ENCODE measurements at places on chromosomes 7 and 10. TPM values are rescaled to one million over a fixed set of nuclear protein-coding genes. Genes with fewer than 3 reads are reported as not detected.

Gene CALHM3
- not detected for total RNA-seq

Gene AASS
- total RNA-seq: 53.9 TPM

GRCh38 chr10:122140941-122141623, 130.0 kb upstream of the BTBD16 start:
- DNase-seq: peak; percentile 94

DNA sequence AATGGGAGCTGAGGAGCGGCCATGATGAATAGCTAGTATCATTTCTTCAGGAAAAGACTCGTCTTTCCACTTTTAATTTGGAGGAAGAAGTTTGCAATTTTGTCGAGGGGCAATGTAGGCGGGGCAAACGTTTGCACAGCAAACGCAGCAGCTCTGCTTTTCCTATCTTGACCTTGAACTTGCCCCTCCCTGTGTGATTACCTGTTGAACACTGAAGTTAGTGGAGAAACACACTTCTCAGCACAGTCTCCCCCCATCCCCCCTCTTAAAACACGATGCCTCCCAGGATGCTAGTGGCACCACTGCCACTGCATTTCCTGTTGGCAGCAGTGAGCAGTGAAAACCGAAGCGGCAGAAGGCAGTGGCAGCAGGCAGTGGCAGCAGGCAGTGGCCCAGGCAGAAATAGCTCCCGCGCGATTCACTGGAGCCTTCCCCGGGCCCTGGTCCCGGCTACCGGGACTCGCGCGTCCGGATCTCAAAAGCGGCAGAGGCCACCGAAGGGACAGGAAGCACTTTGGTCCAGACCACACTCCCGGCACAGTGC, at the start of gene EPDR1:
EPDR1 (plus strand) TSS at position 336 of the 544 bp plus-strand sequence. CDS start 300 bp downstream, outside the sequence.
- no peak for DNase-seq

Gene FEZF1
- total RNA-seq: not detected

GRCh38 chr10:117581961-117582360, 39.4 kb downstream of the EMX2 start:
- DNase-seq: no peak

- DNase-seq: no peak
These were observed 517.0 kb downstream of the INHBA start for GRCh38 chr7:41185851-41186250.

Gene FIGNL1
- total RNA-seq: 9.3 TPM

GRCh38 chr7:140261522-140261921, 84.7 kb upstream of the KDM7A start:
- no peak for DNase-seq

- no peak for DNase-seq
These were observed 46.0 kb downstream of the GBF1 start for GRCh38 chr10:102291221-102291905.

Gene SEC61A2
- total RNA-seq: 8.9 TPM

Gene CALHM2
- 57.6 TPM for total RNA-seq

- DNase-seq: peak; percentile 91
These were observed 13.1 kb downstream of the LZTS2 start for GRCh38 chr10:101012525-101013364.

DNA sequence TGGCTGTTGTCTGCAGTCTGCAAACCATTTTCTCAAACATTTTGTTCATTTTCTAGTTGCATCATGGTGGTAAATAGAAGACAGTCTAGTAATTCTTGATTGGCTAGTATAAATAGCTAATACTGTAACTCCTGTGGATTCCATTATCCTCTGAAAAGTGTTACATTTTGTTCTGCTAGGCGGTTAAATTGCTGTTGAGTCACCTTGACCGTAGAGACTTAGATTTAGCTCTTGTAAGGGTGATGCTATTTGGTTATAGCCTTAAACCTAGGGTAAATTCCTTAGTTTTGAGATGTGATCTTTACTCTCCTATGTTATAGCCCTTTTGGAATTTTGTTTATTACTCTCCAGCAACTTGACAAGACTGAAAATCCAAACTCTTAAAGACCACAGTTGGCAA, 58.8 kb downstream of the SHOC2 start:
- DNase-seq: no peak

DNA sequence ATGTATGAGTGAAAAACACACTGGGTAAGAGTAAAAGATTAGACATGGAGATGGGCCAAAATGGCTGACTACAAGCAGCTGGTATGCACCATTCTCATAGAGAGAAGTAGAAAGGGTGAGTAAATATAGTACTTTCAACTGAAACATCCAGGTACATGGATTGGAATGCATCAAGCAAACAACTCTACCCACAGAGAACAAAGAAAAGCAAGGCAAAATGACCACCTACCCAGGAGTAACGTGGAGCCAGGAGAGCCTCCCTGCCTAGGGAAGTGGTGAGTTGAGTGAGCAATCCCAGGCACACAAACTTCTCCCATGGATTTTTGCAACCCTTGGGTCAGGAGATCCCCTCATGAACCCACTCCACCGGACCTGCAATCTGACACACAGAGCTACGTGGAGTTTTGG, 212.8 kb downstream of the PTN start:
- DNase-seq: peak; percentile 77

DNA sequence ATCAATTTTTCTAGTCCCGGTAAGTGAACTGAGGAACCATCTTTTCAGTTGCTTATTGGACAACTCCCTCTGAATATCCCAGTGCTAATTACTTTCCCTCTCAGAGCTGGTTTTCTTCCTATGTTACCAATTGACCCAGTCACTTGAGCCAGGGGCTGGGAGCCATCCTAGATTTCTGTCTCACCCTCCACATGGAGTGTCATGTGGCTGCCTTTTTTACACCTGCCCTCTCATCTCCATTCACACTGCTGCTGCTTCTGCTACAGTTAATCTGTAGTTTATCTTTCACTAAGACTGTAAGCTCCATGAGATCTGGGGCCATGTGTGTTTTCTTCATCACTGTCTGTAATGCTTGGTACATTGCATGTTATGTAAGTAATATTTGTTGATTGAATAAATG, 35.8 kb downstream of the VCL start:
- DNase-seq: no peak

DNA sequence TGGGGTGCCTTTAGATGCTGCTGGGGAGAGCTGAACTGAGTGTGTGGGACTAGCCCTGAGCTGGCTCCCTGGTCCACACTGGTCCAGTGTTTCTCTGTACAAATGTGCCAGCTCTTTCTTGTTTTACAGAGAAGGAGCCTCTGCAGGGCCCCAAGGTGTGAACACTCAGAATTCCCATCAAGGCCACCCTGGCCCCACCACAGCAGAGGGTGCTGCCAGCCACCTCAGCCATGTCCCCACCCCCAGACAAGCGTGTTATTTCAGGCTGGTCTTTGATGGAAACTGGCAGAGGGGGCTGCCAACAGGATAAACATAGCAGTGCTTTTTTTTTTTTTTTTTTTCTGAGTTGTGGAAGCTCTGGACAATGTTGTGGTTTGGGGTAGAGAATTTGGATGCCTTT, 68.5 kb upstream of the LRRC18 start:
- DNase-seq: no peak

GRCh38 chr7:82109288-82109687, 334.3 kb downstream of the CACNA2D1 start:
- peak; percentile 67 for DNase-seq

Gene PNLIP
- total RNA-seq: not detected

GRCh38 chr7:41873741-41874140, 170.9 kb upstream of the INHBA start:
- DNase-seq: peak; percentile 43

GRCh38 chr10:30029872-30030256, 29.5 kb downstream of the JCAD start:
- no peak for DNase-seq

GRCh38 chr7:156651474-156651873, 10.9 kb downstream of the RNF32 start:
- no peak for DNase-seq

DNA sequence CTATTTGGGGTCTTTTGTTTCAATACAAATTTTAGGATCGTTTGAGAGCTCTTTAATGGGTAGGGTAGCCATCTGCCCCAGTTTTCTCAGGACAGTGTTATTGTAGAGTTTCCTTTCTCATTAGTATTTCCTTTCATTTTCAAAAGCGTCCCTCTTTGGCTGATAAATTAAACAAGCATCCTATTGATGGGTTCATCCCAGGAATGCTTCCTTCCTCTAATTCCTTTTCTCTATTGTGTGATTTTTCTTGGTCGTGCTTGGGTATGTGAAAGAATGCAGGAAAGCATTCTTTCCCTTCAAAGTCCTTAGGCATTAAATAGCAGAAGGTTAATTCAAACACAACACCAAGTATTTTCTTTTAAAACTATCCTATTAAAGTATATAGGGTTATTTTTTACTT, 14.0 kb downstream of the SLC13A1 start:
- no peak for DNase-seq

DNA sequence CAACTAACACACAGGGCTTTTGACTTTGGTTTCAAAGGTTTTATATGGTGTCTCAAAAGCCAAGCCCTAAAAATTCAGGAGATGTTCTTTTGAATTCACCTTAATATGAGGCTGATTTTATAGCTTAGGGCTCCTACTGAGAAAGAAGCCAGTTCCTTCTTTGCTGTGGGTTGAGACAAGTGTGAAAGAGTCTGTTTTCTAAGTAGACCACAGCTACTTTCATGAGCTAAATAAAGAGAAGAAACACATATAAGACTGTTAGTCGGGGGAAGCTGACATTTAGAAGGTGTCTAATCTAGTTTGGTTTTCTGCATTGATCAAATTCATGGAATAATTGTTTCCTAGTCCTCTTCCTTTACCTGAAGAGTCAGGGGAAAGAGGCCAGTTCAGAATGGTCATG, 332.1 kb upstream of the CELF2 start:
- no peak for DNase-seq

DNA sequence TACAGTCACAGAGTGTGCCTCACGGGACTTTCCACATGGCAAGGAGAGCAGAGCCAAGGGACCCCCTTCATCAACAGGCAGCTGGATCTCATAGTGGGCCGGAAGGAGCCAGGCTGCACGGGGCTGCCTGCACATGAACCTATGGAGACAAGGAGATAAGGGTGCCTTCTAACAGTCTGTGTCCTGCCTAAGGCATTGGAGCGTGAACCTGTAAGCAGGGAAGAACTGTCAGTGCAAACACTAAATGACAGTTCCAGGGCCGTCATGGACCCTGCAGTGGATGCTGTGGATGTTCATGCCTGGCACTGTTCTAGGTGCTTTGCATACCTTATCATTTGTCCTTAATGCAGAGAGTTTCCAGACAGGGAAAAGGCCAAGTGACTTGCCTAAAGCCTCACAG, 85.9 kb downstream of the WIPF3 start:
- no peak for DNase-seq

Gene ANKRD1
- 1.4 TPM for total RNA-seq

DNA sequence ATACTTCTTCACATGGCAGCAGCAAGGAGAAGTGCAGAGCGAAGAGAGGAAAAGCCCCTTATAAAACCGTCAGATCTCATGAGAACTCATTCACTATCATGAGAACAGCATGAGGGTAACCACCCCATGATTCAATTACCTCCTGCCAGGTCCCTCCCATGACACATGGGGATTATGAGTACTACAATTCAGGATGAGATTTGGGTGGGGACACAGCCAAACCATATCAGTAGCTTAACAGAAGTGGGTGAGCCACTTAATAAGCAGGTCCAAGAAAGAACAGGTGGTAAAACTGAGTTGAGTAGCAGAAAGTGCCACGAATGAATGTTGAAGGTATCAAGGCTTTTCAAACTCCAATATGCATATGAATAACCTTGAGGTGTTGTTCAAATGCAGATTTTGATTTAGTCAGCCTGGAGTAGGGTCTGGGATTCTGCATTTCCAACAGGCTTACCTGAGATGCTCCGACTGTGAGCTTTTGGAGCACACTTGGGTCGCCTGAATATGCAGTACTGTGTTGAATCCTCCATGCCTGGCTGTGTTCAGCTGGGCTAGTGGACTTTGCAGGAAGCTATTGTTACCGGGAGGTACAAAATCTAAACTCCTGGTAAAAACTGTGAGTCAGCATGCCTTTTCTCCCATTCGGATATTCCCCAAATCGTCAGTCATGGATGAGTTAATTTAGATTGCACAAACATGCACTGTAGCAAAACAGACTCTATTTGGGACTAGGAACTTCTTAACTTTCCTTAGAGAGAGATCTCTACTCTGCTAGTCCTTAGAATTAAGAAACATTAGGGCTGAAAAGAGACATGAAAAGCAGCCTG, 69.0 kb upstream of the PRKCQ start:
- no peak for DNase-seq

DNA sequence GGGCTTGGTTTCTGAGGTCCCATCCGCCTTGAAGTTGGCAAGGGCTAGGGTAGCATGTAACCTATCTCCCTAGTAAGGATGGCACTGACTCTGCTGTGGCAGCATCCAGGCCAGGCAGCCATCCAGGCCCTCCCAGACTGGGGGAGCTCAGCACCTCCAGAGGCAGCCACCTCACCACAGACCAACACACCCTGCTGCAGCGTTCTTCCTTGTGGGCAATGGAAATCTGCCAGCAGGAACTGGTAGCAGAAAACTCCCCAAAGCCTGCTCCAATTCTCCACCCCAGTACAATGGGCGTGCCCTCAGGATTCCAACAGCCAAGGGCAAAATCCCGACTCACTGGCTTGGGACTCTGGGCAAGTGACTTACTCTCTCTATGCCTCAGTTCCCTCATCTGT, 27.5 kb downstream of the DLG5 start:
- DNase-seq: peak; percentile 75

Measured in fibroblast of the aortic adventitia (primary cell).